Stimulated activated CD8-positive, alpha-beta memory T cell treated with anti-CD3 and anti-CD28 coated beads, Interleukin-4, amount 100 ng/mL, for 1 hour (primary cell): ENCODE measurements at places on chromosomes 3 and 15.
A peak's percentile ranks its signal among the peaks of the same experiment; 100 is the strongest.

GRCh38 chr3:127531821-127532220 lies 58.7 kb downstream of the TPRA1 start:
- DNase-seq = no peak

DNA sequence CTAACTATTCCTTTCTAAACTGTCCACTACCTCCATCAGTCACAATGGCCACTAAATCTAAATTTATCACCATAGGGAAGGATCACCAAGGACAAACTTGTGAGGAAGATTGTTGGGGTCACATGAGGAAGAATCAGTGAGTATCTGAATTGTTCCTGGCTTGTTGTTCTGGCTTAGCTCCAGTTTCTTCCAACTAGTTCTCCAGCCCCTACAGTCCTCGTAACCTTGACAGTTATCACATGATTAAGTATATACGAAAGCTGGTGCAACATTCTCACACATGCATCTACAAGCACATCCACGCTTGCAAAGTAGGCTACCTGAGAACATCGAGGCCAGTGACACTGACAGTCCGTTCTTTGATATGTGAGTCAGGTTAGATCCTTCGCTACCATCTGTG lies 46.0 kb downstream of the RUBCN start:
- no peak for DNase-seq

GRCh38 chr15:37100966-37101215 lies 542 bp upstream of the MEIS2 start:
- DNase-seq = no peak

DNA sequence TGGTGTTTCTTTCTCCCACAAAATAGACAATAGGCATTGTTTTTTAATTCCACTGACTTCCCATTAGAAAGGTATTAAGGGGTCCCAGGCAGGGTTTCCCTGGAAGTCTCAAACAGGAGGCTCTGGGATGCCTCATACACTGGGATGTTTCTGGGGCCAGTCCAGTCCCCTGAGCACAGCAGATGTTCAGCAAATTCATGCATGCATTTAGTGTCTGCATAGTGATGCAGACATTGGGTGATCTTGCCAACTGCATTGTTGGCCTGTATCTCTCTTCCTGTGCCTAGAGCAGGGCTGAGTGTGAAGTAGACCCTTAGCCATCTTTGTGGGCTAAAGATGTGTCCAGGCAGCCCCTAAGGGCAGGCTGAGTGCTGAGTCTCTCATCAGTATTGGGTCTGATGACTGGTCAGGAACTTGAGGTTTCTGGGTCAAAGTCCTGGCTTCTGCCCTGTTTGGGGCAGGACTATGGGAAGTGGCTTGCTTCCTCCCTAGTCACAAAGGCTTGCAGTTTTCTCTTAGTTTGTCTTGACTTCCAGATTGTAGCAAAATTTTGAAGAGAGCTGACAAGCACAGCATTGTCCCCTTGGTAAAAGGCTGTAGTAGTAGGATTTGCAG lies 56.5 kb downstream of the BSN start:
- no peak for DNase-seq

DNA sequence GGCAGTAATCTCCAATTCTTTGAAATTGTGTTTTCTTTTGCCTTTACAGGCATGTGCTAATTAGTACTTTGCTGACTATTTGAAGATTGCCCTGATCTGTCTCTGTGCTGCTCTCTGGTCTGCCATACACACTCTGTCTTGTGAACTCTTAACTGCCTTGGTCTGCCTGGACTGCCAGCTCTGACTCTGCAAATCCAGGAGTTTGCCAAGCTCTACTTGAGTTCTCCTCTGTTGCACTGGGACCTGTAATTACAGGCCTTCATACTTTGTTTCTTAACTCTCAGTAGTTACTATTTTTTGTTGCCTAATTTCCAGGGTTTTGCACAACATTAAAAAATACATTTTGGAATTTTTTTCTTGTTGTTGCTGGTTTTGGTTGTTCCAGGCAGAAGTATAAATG lies 155.0 kb downstream of the RSRC1 start:
- DNase-seq = no peak

DNA sequence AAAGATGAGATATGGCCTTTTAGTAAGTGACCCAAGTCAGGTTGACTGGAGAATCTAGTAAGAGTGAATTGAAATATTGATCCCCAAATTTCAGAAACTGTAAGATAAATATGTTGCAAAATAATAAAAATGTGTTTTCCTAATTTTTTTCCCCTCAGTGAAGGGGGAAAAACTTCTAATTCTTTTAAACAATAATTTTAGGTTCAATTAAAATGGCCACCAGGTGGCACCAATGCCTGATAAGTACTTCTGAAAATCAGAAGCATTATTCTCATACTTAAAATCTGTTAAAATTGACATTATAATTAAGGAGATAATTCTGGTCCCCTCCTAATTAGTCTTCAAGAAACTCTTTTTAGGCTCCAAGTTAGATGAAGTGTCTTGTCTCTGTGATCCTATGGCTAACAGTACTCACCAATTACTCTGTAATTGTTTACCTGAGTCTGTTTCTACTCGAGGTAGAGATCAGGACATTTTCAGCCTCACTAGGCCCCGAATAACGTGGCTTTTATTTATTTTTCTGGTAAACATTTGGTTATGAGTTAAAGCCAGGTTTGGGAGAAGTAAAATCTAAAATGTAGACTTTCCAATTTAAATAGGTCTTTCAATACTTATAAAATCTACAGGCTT lies 52.6 kb downstream of the NMD3 start:
- no peak for DNase-seq

DNA sequence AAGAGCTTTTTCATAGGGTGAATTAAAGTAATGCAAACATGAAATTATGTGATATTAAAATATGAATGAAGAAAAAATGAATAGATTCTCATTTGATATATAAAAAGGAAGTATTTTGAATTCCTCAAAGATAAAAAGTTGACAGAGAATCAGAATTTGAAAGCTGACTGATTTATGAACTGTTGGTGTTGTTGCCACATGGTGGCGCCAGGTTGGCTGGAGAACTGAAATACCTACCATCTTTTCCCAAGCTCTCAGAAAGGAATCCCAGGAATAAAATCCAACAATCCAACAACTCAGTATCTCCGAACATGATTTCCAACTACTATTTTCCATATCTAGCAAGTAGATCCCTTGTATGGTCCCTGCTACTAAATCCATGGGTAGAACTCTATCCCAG lies 3.1 kb downstream of the MYRIP start:
- DNase-seq = no peak

DNA sequence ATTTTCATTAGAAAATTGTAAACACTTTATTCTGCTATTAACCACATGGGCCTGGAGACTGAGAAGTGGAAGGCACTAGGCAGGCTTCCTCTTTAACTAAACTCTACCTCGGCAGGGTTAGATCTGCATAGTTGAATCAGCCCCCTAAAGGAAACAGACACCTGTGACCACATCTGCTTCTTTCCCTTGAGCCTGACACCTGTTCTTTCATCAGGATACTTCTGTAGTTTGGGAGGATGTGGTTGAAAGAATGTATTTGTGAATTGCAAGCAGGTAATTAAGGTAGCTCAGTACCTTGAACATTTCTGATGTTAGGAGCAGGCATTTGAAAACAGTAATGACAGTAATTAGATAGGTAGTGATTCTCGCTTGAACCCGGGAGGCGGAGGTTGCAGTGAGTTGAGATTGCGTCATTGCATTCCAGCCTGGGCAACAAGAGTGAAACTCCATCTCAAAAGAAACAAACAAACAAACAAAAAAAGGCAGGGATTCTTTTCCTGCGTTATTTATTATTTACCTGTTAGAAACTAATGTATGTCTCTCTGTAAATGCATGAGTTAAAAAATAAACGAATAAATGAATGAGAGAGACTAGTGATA lies 468.5 kb downstream of the NLGN1 start:
- no peak for DNase-seq

GRCh38 chr3:58414538-58415197 lies 19.0 kb downstream of the PDHB start:
- no peak for DNase-seq

- DNase-seq = no peak
These were observed 116.2 kb upstream of the HACD2 start for GRCh38 chr3:123700791-123701722.

GRCh38 chr3:30256474-30256873 lies 349.9 kb upstream of the TGFBR2 start:
- no peak for DNase-seq

DNA sequence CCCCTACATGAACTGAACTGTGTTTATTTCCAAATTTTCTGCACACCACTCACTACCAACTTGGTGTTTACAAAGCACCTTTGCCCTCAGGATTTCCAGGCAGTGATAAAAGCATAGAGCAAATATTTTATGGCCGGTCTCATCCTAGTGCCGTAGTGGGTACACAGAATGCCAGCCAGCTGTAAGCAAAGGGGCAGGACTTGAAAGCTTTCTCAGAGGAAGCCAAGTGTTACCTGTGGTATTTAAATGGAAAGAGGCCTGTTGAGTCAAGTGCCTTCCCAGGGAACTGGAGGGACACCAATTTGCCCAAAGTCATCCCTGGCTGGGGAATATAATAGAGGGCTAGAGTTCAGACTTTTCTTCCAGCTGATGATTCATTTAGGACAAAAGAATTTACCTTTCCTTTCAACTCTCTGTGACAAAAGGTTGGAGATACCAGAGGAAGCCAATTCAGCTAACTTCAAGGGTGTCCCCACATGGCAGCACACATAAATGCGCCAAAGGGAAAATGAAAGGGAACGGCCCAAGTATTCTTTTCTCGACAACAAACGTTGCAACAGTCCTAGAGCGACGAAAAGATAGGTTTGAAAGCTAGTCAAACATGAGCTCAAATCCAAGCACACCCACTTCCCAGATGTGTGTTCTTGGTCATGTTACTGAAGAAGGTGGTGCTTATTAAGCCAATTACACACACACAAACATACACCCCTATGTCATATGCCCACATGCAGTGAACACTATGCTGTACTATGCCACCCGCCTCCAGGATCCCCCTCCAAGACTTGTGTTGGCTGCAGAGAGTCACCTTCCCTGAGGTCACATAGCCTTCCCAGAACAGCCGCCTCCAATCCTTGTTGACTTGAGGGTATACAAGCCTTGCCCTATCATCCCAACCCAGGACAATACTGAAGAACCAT lies 27.7 kb downstream of the MAGI1 start:
- no peak for DNase-seq

DNA sequence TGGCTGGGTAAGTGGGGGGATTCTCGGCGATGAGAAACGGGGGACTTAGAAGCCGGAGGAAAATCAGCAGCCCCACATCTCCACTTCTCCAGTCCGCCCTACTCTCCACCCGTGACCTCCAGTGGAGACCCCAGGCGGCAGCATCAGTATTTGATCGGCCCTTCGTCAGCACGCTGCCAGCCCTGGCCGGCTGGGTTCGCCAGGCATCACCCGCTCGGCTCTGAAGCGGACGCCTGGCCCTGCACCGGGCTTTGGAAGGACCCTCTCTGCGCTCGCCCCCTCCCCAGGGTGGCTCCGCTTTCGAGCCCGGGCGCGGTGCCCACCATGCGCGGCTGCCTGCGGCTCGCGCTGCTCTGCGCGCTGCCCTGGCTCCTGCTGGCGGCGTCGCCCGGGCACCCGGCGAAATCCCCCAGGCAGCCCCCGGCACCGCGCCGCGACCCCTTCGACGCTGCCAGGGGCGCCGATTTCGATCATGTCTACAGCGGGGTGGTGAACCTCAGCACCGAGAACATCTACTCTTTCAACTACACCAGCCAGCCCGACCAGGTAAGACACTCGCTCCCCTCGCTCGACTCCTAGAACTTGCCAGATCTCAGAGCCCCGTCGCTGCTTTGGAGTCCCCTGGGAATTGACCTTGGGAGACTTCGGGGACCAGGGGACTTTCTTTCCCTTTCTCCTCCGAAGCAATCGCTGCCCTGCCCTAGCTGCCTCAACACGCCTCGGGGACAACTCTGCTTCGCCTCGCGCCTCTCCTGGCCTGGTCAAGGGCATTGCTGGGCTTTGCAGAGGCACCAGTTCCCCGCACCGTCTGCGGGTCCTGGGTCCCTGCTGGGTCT lies 561 bp downstream of the SIDT1 start:
- peak; percentile 31 for DNase-seq

- no peak for DNase-seq
These were observed 65.8 kb upstream of the AKAP13 start for GRCh38 chr15:85314633-85315032.

DNA sequence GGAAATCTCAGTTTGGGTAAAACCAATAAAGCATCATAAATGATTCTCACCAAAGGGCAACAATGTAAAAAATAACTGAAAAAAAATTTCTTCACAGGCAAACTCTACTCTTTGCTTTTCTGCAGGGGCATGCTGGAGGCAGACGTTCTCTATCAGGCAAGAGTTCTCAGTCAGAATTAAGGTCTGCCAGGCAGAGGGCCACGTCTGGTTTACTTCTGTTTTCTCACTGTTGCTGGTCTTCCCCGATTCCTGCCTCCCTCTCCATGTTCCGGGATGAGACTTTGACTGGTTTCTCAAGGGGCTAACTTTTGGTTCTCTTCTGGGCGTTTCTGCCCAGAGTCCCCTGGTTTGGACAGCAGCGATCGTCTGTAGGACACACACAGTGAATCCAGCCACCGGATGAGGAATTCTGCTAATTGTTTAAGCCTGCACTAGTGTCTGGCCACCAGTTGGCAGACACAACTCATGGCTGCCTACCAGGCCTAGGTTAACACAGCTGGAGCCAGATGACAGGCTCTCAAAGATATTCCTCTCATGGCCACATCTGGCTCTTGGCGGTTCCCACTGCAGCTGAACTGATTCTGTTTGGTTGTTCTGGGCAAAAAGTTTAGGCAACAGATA lies 273.1 kb downstream of the FOXP1 start:
- no peak for DNase-seq

DNA sequence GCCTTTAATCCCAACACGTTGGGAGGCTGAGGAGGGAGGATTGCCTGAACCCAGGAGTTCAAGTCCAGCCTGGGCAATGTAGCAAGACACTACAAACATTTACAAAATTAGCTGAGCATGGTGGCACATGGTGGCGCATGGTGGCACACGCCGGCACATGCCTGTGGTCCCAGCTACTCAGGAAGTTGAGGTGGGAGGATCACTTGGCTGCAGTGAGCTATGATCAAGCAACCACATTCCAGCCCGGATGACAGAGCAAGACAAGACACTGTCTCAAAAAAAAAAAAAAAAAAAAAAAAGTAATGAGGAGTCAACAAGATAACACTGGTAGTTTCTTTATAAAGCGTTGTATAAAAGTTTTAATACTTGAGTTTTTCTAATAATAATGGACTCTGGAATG lies 10.1 kb downstream of the FEZF2 start:
- no peak for DNase-seq

GRCh38 chr3:16112910-16113504 lies 61.5 kb upstream of the GALNT15 start:
- DNase-seq = no peak

- DNase-seq = no peak
These were observed 22.6 kb upstream of the KLF13 start for GRCh38 chr15:31303726-31304648.

DNA sequence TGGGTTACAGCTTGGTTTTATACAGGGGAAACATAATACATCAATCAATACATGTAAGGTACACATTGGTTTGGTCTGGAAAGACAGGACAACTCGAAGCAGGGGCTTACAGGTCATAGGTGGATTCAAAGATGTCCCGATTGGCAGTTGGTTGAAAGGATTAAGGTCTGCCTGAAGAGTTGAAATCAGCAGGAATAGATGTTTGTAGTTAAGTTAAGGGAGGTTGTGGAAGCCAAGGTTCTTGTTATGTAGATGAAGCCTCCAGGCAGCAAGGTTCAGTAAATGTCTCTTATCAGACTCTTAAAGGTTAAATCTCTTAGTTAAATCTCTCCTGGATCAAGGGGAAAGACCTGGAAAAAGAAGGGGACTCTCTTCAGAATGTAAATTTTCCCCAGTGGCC lies 58.4 kb upstream of the MINAR1 start:
- DNase-seq = no peak

GRCh38 chr3:113057117-113057516 lies 66.3 kb downstream of the GTPBP8 start:
- no peak for DNase-seq

GRCh38 chr3:112640276-112640929 lies 540 bp downstream of the CCDC80 start:
- DNase-seq = no peak
